IMR-90 (cell line): ENCODE measurements at places on chromosomes 1 and 21. TPM values are rescaled to one million over a fixed set of nuclear protein-coding genes. Genes with fewer than 3 reads are reported as not detected.

Gene NTMT2
- total RNA-seq = not detected in 2 replicates

Gene KCTD3
- total RNA-seq = 49.5 and 51.7 TPM in 2 replicates

Gene CYP4B1
- not detected in 2 replicates for total RNA-seq

Gene GIPC2
- total RNA-seq = 0.18 and 0.28 TPM in 2 replicates

- no peaks in the 10 kb centered on the region for H3K4me1 ChIP-seq
- H3K36me3 ChIP-seq = no peaks in the 10 kb centered on the region
- H3K4me3 ChIP-seq = no peak overlapping the region
- no peak for DNase-seq
Observed at GRCh38 chr1:18419113-18419844, 61.5 kb upstream of the KLHDC7A start.

Gene CD58
- 5.4 and 6.4 TPM in 2 replicates for total RNA-seq

Gene SPRR2F
- total RNA-seq = not detected in 2 replicates
